Transverse colon (tissue), 4 donors: ENCODE measurements at places on chromosomes 11 and 22. TPM values are rescaled to one million over a fixed set of nuclear protein-coding genes. Genes with fewer than 3 reads are reported as not detected.

The OR8I2 gene
- not detected for total RNA-seq

The MFRP gene
- not detected for total RNA-seq

DNA sequence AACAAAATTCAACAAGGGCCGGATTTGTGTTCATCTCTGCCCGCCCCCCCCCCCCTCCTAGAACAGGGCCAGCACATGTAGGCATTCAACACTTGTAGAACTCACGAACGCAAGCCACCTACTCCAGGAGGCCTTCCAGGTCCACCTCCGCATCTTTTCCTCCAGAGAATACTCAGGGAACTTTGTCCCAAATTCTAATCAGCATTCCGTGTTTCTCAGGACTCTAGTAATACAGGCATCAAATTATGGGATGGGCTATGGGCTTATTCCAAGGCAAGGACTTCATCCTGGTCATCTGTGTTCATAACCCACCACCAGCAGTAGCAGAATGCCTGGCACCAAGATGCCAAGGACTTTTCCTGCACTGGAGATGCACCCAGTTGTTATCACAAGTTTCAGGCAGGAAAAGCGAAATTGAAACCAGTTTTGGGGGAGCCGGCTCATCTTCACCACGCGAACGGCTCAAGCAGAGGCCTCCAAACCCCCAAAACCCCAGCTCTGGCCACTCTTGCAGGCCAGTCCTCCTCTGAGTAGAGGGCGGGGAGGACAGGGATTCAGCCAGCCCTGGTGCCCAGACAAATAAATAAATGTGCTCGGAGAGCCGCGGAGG, 462 bp downstream of the UBE2L6 start:
- DNase-seq, result peak; percentile 34

DNA sequence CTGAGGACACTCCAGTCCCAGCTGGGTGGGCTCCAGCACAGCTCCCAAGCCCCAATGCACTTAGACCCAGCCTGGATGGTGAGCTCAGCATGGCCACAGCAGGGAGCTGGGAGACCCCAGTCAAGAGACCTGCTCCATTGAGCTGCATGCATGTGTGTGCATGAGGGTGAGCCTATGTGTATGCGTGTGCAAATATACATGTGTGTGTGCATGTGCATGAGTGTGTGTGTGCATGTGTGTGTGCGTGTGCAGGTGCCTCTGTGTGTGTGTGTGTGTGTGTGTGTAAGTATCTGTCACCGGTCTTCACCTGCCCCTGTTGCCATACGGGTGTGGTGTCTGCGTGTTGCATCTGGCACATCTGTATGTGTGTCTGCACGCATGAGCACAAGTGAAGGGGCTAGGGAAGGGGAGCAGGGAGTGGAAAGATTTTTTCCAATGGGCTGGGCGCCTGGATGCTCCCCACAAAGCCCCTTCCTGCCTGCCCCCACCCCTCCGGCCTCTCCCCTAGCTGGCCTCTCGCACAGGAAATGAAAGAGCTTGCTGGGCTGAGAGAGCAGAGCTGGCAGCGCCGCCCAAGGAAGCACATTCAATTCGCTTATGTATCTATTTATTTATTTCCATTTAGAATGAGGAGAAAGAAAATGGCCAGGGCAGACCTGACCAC, 4.1 kb downstream of the TSPAN32 start:
- no peak for DNase-seq

The OR52I2 gene
- not detected for total RNA-seq

The MTCH2 gene
- 36.7 TPM for total RNA-seq

The MRGPRX3 gene
- total RNA-seq, result not detected

DNA sequence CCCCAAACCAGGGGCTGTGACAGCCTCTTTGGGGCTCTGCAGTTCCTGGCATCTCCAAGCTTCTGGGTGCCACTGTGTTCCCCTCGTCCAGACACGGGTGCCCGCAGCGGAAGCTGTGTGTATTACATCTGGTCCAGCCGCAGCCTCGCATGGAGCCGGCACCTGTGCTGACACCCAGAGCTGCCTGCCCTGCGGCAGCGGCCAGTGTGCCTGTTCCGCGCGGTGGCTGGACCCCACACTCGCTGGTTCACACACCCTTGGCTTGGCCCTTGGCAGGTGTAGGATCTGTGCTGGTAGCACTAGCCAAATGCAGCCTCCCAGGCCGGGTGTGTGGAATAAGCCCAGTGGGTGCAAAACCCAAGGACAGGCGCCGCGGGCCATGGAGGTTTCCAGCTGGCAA, 24.5 kb upstream of the RNASEH2C start:
- no peak for DNase-seq

The MYBPC3 gene
- not detected for total RNA-seq

- no peak for DNase-seq
Observed at GRCh38 chr22:44458044-44459020, 39.7 kb downstream of the RTL6 start.

The INS gene
- total RNA-seq, result not detected

- no peak for DNase-seq
Observed at GRCh38 chr11:131108760-131109159, 192.5 kb upstream of the SNX19 start.

GRCh38 chr11:15418921-15419320, 304.2 kb downstream of the INSC start:
- DNase-seq, result no peak

DNA sequence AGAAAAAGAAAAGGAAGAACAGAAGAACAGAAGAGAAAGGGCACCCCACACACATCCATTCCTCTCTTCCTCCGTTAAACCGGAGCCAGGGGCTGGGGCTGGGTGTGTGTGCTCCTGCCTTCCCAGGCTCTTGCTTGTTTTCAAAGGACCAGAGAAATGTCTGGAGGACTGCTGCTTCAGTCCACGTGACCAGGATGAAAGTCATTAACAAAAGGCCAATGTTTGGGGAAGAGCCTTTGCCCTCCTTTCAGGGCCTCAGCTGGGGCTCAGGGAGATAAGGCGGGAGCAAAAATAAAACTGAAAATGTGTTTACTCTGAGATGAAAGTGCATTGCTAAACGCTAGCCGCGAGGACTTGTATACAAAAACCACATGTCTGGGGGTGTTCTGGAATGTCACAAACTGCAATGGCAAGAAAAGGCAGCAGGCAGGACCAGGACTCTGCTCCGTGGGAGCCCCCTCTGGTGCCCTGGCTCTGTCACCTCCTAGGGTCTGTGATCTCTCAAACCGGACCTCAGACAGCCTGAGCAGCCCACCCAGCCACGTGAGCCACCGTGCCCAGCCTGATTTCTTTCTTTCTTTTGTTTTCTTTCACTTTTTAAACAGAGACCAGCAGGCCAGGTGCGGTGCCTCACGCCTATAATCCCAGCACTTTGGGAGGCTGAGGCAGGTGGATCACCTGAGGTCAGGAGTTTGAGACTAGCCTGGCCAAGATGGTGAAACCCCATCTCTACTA, 31.6 kb upstream of the MYH9 start:
- DNase-seq, result peak; percentile 67

The PHLDB1 gene
- 92.6 TPM for total RNA-seq

DNA sequence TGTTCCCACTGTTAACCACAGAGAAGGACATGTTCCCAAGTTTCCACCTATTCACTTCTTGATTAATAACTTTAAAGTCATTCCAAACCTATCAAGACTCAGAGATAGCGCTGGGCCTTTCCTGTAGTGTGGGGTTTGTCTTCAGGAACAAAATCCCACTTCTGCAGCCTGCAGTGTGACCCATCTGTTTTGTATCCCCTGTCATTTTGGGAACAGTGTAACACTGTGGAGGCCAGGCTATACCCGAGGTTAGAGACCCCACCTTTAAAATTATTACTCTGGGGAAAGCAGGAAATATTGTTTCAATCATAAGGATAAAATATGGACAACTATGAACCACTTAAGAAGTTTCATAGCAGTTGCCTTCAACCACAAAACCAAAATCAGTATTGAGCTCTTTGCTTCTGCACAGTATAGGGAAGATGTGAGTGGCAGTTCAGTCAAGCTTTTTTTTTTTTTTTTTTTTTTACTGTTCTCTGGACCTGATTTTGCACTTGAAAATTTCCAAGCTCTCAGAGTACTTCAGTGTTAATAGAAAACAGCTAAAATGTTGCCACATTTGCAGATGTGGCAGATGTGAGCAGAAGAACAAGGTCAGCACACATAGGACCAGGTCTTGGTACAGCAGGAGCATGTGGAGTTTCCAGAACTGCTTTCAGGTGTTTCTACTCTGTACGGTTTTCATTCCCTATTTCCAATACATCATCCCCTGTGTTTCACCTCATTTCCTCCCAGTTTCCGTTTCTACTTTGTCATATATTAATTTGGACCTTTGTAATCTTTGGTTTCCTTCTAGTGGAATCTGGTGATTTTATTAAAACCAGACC, 121.5 kb downstream of the MAML2 start:
- no peak for DNase-seq

The DTX4 gene
- 78.2 TPM for total RNA-seq

GRCh38 chr22:39900306-39901227, at the start of gene GRAP2:
Gene GRAP2 (plus strand): TSS chr22:39901084. CDS start chr22:39947107, 46,023 bp downstream.
- peak; percentile 32 for DNase-seq

DNA sequence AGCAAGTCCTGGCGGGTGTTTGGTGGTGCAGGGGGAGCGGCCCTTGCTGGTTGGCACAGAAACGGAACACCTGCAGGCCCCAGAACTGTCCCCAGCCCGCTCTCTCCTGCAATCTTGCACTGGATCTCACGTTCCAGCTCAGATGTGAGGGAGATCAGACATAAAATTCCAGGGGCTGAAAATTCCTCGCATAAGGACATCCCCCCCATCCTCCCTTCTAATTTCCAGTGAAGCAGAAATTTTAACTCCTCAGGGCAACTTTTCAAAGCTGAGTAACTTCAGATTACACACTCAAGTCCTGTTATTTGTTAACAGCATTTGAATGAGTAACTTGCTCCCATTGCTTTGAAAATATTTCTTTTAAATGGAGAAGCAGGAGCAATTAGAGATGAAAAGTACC, 40.3 kb upstream of the RASSF10 start:
- DNase-seq, result no peak

DNA sequence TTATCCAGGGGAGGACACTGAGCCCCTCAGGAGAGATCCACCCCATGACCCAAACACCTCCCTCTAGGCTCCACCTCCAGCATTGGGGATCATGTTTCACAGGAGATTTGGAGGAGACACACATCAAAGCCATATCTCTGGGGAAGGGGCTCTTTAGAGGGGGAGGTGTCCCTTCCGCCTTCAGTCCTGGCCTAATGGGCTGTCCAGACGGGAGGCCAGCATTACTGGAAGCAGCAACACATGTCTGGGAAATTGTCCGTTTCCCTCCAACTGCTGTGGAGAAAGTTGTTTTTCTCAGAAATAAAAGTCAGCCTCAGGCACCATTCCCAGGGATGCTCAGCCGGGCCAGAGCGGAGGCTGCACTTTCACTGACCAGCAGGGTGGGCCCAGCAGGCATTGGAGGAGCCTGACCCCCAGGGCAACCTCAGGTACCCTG, 9.5 kb downstream of the CACNA1I start:
- DNase-seq, result no peak

- DNase-seq, result no peak
Observed at GRCh38 chr22:27381960-27382742, 419.4 kb downstream of the MN1 start.

DNA sequence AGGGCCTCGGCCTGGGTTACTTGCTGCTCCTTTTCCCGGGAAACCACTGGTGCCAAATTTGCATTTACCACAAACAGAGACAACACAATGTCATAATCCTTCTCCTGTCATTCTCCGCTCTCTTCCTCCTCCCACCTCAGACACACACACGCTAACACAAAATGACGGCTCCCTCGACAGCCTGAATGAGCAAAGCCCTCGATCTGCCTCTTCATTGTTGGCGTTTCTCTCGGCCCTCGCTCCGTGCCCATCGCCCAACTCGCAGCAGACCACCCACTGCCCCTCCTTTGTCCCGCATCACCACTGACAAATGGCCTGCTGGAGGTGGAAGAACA, 12.5 kb upstream of the TCF20 start:
- DNase-seq, result no peak

DNA sequence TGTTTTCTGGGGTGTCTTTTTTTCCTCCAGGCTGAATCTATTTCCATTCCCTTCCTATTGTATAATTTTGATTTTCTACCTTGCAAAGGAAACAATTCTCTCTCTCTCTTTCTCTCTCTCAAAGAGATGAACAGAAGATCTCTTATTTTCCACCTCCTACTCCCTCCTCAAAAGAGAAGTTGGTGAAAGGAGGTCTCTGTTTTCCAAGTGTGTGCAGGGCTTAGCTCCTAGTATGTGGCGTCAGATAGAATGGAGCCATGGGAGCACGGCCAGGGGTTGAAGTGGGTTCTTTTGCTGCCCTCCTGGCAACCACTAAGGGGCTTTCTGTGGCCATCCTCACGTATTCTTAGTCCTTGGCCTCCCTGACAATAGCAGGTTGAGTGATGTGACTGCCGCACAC, 480 bp downstream of the TRIM34 start:
- no peak for DNase-seq
